ENCODE measurements at places on chromosomes 1 and 21.
A peak's percentile ranks its signal among the peaks of the same experiment; 100 is the strongest.

- DNase-seq = no peak
Measured at GRCh38 chr1:64645735-64646134, 99.1 kb upstream of the RAVER2 start.

DNA sequence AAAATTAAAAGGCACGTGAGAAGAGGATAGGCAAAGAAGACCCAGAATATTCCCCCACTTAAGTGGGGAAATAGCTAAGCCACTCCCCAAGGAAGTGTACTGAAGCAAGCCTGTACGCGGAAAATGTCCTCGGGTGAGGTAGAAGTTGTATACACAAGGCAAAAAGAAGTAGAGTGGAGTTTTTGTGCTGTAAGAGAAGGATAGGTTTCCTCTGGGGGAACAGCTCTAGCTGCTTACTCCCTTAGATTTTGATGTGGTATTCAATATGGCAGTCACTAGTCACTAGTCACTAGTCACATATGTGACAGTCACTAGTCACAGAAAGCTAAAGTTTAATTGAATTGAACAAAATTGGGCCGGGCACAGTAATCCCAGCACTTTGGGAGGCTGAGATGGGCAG is 7.6 kb downstream of the TXNIP start:
- DNase-seq = no peak

DNA sequence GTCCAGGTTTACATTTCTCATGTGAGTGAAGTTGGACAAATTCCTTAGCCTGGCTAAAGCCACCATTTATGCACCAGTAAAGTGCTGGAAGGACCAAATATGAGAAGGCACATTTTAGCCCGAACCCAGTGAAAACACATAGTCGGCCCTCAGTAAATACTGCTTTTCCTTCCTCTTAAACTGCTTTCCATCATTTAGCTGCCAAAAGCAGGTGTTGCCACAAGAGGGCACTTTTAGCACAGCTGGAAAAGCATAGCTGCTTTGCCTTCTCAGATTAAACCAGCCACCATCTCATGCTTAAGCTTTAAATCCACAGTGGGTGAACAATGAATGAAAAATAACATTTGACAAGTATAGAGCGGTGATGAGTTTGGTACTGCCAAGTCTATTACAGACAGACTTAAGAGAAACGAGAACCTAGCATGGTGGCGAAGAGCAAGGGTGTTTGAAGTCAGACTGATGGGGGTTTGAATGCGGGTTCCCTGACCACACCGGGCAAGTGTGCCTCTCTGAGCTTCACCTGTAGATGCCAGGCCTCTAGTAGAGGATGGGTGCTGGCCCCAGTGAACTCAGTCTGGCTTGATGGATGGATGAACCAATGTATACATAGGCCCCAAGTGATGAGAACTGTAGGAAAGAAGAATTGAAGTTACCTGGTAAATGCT is 57.8 kb downstream of the SLC35D1 start:
- peak; percentile 73 for DNase-seq

GRCh38 chr1:186985889-186986491 is 157.2 kb downstream of the PLA2G4A start:
- peak; percentile 50 for DNase-seq

DNA sequence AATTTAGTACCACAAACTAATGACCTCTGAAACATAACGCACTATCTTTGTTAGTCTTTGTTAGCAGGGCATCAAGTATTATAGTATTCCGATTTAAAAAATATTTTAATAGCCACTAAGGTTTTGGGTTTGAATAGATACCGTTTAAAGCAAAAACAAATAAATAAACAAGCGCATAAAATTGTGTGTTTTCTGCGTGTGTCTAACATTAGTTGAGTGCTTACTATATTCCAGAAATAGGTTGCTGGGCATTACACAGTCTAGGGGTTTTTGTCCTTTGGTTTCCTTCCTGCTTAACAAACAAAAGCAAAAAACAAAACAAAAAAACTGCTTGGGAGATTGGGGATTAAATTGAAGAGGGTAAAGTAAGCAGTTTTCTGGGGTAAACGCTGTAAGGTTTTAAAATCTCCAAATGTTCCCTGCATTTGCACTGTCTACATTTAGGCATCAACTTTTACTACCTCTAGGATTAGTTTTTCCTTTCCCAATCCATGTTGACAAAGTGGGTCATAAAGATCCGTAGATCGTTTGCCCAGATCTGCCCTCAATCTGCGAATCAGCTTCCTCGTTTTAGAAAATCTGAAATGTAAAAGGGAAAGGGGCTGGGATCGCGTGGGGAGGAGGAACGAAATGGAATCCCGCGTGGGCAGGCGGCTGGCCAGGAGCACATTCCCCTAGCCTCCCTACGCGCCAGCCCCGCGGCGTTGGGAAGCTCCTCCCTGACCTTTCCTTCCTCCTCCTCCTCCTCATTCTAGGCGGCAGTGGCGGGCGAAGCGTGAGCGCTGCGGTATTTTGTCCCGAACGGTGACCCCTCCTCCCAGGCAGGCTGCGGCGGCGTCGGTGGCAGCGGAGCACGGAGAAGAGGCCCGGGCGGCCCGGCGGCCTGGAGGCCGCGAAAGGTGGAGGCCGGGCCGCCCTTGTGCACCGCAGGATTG is at the start of gene KCTD3:
KCTD3 (plus strand) TSS at position 749 of the 935 bp plus-strand sequence. CDS start 382 bp downstream, outside the sequence.
- DNase-seq = peak; percentile 40

DNA sequence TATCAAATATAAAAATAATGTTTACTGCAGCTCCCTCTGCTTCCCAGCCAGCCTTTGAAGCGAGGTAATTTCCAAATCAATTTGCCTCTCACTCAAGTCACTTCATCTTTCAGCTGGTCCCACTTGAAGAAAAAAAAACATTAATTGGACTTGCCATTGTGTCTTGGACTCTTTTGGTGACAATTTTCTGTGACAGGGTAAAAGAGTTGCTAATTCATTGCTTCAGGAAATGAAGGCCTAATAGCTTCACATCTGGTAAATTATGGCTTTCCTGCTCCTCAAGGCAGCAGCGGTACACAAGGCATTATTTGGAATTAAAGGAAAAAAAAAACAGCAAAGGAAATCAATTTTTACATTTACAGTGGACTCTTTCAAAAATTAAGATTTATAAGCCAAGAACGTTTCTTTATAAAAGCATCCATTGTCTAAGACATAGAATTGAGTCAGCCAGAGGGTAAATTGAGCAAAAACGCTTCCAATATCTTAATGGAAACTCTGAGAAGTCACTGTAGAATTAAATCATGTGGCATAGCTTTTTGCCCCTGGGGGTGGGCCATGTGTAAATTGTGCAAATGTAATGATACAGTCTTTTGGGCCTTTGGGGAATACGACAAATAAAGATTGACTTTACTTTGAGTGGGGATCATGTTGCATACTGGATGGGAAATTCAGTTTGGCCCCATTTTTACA is 102.5 kb downstream of the LYPLAL1 start:
- DNase-seq = no peak

- DNase-seq = no peak
Measured at GRCh38 chr1:239558991-239559390, 172.6 kb downstream of the CHRM3 start.

Measured in NCI-H526 treated with DMSO at 0.1 percent for 48 hours (cell line).